Cardiac muscle cell (in vitro differentiated cells and primary cell): ENCODE measurements at places on chromosomes 4 and X.

DNA sequence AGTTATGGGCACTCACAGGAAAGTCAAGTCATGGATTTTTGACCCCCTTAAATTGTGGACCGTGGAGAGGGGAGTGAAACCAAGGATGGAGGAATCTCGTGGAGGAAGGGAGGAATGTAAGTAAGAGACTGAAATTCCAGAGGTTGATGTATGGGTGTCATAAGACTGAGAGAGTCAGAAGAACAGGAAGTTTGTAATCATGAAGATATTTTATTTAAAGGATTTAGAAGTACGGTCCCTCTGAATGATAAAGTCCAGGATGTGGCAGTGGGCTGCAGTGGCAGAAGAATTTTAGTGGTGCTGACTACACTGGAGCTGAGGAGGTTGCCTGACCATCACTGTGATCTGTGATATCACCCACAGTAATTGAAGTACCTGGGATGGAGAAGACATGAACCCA lies 57.8 kb downstream of the DCLK2 start:
- DNase-seq: peak; percentile 26

- no peak for DNase-seq
Measured at GRCh38 chrX:72169008-72169728, 12.4 kb upstream of the PIN4 start.

- no peak for DNase-seq
Measured at GRCh38 chr4:77187322-77187721, 30.3 kb downstream of the CCNG2 start.

GRCh38 chrX:39813631-39814277 lies 284.0 kb downstream of the BCOR start:
- peak; percentile 88 for DNase-seq

GRCh38 chr4:135553213-135553612 lies 1351.6 kb upstream of the PABPC4L start:
- no peak for DNase-seq

DNA sequence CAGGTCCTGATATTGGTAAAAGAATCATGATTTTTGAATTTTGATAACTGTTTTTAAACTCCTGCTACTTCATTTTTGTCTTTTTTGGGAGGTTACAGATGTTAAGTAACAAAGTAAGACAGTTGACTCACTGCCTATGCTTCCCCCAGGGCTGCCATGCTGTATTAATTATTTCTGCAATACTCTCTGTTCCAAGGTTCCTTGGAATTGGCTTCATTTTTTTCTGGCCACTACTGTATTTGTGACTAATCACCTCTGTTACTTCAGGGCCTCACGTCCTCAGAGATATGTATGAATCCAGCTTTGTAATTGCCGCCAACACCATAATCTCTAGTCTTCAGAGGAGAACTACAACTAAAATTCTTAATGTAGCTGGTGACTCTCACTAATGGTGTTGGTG lies 1729.3 kb downstream of the C4orf33 start:
- DNase-seq: no peak

DNA sequence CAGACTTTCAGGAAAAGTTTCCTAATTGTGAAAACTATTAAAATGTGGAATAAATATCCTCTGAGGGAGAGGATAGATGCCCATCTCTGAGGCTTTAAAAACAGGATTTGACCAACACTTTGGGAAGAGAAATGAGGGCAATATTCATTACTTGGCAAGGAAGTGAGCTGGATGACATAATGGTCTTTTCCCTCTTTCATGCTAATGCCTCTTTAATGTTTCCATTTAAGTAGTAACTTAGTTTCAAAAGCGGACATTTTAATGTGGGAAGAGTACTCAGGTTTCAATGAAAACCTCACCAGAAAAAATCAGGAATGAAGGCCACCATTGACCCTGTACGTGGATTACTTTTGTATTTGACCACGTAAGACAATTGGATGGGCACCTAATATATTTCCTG lies 503.3 kb downstream of the ANKRD50 start:
- DNase-seq: no peak

GRCh38 chr4:108416831-108417230 lies 203.5 kb upstream of the RPL34 start:
- no peak for DNase-seq

- no peak for DNase-seq
Measured at GRCh38 chr4:80186676-80187075, 10.6 kb upstream of the PRDM8 start.

- DNase-seq: no peak
Measured at GRCh38 chr4:187128976-187129375, 405.3 kb upstream of the FAT1 start.

- peak; percentile 12 for DNase-seq
Measured at GRCh38 chr4:145315811-145316225, 135.4 kb upstream of the OTUD4 start.

GRCh38 chr4:179797738-179798137 lies 2355.5 kb upstream of the AGA start:
- DNase-seq: no peak

- DNase-seq: peak; percentile 36
Measured at GRCh38 chr4:94595880-94596483, 144.2 kb downstream of the PDLIM5 start.

DNA sequence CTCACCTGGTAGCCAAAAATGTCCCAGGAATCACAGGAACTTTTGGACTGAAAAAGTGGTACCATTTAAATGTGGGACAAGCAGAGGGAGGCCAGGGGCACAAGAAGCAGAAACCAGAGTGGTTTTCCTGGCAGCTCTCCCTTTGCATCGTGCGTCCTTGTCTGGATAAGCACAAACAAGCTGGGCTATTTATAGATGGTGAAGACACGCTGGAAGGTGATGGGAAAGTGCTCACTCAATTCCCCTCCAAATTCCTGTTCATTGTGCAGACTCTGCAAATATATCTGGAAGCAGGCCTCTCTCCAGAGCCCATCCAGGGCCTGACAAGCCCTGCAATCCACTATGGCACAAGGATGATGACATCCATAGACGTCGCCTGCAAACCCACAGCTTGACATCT lies 63.6 kb upstream of the MAP3K15 start:
- peak; percentile 26 for DNase-seq

GRCh38 chr4:40572692-40573310 lies 56.9 kb downstream of the RBM47 start:
- no peak for DNase-seq

- DNase-seq: no peak
Measured at GRCh38 chr4:9989918-9990635, 31.2 kb downstream of the SLC2A9 start.

- no peak for DNase-seq
Measured at GRCh38 chrX:150846130-150846529, 52.3 kb downstream of the CD99L2 start.

GRCh38 chrX:29862126-29862677 lies 353.2 kb upstream of the MAGEB2 start:
- no peak for DNase-seq

DNA sequence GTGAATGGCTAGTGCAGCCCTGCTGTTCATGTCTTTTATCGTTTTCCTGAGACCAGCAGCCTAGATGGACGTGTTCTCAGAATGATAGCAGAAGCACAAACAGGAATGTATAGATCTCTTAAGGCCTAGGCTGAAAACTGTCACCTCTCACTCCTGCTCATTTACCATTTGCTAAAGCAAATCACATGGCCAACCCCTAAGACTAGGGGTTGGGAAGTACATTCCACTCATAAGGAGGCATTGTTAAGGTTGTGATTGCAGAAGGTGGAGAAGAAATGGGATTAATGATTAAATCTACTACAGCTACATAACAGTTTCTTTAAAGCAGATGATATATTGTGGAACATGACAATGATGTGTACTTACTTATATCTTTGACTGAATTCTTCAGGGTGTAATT lies 536.8 kb upstream of the FTHL17 start:
- no peak for DNase-seq

DNA sequence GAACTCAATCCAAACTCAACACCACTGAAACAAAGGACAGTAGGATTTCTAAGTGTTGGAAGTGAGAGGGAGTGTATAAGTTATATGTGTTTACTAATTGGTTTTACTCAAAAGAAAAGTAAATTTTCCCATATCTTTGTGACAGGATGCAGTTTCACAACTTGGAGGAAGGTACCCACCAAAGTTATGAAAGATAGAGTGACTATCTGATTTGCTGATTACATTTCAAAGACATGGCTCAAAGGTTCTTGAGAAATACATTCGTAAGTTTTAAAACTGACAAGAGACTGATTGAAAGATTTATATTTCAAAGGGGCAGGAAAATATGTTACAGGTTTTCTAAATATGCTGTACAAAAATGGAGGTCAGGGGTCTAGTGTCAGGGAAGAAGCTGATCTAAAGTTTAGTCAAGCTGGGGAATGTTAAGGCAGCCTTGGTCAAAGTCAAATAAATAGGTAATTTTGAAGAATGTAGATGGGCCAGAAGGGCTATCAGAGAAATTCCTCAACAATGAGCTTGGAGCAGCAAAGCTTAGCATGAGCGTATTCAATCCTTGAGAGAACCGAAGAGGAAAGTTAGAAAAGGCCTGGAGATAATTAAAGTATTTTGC lies 9.7 kb upstream of the COMMD8 start:
- no peak for DNase-seq

- DNase-seq: no peak
Measured at GRCh38 chrX:16739574-16739973, 20.2 kb downstream of the SYAP1 start.

- peak; percentile 92 for DNase-seq
Measured at GRCh38 chrX:115560978-115561604, at the start of gene PLS3. Gene PLS3 (plus strand): TSS chrX:115561174. CDS start chrX:115610251, 49,077 bp downstream.

DNA sequence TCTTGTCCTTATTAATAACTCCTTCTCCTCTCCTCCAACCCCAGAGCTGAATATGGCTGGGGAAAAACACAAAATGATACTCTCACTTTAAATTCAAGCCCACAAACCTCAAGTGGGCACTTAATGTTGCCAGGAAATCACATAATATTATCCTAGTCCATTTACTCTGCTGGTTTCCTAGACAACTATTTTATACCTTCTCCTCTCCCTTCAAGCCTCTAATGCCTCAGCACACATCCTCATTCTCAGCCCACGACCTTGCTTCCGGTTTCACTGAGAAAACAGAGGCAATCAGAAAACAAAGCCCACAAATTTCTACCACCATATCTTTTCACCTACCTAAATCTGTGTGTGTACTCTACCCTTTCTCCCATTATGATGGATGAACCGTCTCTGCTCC lies 12.1 kb upstream of the CLCN5 start:
- DNase-seq: no peak

DNA sequence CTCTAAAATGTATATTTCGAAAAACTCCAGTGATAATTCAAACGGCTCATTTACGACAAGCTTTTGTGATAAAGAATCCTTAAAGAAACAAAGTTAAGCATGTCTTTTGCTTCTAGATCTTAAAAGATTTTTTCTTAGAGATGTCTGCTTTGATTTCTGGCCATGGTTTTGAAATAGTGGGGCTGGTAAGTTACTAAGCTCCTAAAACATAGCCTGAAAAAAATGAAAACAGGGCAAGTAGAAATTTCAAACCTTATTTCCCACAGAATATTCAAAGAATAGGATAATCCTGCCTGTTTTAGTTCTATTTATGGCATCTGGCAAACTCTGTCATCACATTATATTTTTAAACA lies 318.3 kb downstream of the ARHGAP24 start:
- no peak for DNase-seq

GRCh38 chr4:7390336-7390735 lies 44.4 kb downstream of the PSAPL1 start:
- DNase-seq: no peak

DNA sequence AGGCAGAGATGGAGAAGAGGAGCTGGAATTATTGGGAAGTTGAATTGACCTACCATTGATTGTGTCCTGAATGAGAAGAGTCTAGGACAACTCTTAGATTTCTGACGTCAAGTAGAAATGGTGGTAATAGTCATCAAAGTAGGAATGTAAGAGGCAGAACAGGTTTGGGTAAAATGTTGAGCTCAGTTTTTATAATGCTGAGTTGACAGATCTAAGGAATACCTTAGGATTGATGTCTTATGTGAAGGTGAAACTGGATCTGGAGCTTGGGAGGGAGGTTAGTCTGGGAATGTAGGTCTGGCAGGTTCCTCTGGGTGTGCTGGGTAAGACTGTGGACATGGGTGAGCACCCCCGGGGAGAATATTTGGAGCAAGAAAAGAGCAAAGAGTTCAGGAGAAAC lies 31.9 kb downstream of the JADE1 start:
- DNase-seq: no peak

DNA sequence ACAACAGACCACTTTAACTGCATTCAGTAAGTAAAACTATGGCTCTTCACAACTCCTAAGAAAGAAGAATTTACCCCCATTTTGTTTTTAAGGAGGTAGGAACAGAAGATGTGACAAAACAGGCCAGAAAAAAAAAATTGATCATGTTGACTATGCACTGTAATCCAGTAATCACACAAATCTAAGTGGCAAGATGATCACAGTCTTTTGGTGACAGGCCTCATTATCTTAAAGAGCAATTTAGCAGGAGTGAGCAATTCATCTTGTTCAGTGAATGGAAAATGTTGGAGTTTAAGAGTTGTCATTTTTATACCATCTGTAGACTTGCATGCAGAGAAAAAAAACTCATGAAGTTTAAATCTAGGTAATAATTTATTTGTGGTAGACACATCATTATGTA lies 115.1 kb downstream of the SLC39A8 start:
- DNase-seq: no peak

GRCh38 chrX:122363112-122363795 lies 820.8 kb upstream of the GRIA3 start:
- DNase-seq: no peak

- DNase-seq: peak; percentile 31
Measured at GRCh38 chr4:108783665-108784463, 21.0 kb upstream of the ETNPPL start.

DNA sequence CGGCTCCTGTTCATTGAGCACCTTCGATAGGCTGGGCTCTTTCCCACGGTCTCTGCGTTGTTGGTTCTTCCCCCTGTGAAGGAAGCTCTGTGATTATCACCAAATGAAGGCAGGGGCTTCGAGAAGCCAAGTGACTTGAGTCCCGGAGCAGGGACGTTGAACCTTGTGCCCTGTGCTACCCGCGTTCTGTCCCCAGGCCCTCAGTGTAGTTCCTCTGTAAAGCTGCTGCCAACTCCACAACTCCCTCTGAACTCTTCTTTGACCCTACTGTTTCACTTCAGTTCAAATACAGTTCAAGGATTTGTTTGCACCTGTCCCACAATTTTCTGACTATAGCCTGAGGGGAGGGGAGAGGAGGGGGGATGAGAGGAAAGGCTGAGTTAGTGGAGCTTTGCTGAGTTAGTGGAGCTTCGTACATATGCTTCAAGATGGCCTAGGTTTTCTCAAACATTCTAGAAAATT lies 635 bp upstream of the PHF8 start:
- no peak for DNase-seq

DNA sequence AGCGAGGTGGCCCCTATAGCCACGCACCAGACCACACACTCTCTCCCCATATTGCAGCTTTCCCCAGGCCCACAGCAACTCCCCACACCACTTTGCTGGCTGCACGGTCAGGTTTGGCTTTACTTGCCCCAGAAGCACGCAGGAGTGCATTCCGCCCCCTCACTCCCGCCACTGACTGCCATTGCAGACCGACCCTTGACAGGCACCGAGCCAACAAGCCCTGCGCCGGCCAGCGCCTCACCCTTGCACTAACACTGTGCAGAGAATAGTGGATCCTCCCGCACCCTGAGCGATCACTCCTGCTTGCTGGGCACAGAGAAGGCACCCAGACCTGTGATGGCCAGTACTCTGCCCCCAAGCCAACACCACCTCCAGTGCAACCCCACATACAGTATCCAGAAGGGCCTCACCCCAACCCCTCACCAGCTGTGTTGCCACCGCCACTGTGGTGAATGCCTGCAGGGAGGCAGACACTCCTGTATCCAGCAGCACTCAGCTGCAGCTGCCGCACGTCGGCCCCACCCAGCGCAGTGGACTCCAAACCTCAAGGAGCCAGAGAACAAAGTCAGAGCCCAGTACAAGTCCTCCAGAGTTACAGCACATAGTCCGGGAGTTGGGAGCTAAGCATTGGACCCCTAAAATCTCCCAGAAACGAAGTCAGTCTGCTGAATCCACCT lies 28.6 kb upstream of the DIAPH2 start:
- no peak for DNase-seq
